ENCODE measurements at places on chromosomes 16 and 17.

DNA sequence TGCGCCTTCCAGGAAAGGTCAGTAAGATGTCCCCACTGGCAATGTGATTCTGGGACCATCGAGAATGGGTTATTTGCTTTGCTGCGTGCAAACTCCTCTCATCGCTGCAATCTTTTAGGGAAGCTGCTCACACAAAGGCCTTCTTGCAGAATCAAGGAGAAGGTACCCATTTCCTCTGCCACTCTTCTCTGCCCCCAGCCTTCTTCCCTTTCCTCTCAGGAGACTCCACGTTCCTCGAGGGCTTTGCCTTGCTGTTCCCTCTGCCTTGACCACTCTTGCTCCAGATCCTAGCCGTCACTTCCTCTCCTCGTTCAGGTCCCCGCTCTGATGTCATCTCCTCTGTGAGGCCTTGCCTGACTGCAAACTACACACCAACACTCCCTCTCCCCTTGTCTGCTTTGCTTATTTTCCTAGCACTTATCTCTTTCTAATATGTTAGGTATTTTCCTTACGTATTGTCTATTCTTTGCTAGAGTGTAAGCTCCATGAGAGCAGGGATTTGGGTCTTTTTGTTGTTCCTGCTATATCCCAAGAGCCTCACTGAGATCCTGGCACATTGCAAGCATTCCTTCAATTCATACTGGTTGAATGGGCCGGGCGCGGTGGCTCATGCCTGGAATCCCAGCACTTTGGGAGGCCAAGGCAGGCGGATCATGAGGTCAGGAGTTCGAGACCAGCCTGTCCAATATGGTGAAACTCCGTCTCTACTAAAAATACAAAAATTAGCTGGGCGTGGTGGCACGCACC is 5.3 kb upstream of the CRK start:
- DNase-seq = no peak

DNA sequence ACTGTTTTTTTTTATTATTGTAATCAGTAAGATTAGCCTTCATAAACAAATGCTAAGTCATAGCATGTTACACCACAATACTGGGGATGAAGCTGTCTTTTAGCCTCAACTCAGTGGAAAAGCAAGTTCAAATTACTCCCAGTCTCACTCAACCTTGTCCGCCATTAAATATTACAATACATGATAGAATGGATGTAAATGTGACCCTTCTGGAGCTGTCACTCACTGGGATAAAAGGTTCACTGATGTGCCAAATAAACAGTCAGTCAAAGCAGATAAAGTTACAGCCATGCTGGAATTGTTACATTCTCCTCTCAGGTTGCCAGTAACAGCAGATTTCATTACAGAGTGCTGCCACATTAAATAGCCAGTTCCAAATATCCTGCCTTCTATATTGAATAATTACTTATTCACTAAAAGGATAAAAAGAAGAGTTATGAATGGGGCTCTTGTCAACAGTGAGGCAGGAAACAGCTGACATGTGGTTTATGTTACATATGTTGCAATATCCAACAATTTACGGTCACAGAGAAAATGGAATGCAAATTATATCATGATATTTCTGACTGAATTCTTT is 53.4 kb downstream of the BRIP1 start:
- DNase-seq = peak; percentile 82

- no peak for DNase-seq
Observed at GRCh38 chr17:78659546-78659945, 82.3 kb upstream of the DNAH17 start.

- DNase-seq = no peak
Observed at GRCh38 chr16:20359997-20360396, 7.5 kb upstream of the UMOD start.

DNA sequence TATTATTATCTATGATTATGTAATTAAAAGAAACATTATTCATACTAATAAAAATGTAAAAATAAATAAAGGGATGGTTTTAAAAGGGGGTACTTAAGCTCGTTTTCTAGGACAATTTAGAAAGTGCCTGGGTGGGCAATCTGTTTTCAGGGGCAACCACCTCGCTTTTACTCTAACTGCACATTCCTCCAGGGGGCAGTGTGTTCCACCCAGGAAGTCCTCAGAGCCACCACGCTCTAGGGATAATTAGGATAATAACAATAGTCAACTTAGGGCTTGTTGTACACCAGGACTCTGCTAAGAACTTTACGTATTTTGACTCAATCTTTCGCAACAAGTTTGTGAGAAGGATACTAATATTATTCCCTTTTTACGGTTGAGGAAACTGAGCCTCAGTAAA is 396.7 kb upstream of the MAF start:
- DNase-seq = peak; percentile 32

DNA sequence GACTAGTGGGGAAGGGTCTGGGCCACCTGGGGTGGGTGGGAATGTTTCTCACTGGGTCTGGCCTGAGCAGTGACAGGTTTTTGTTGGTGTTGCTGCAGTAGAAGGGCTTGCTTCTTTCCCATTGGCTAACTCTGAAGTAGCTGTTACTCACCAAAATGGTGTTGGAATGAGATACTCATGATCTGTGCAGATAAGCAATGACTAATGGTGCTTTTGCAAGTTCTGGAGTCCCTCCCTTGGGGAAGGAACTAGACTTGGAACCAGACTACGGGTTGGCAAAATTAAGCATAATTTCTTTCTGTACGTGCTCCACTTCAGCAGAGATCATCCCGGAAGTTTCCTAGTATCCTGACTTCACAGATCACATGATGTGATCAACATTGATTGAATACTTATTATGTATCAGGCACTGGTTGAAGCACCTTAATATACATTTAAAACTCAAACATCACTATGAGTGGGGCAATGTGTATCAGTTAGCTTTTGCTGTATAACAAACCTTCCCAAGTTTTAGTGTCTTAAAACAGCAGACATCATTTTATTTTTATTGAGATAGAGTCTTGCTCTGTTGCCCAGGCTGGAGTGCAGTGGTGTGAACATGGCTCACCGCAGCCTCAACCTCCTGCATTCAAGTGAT is 30.1 kb downstream of the CHP2 start:
- peak; percentile 45 for DNase-seq

DNA sequence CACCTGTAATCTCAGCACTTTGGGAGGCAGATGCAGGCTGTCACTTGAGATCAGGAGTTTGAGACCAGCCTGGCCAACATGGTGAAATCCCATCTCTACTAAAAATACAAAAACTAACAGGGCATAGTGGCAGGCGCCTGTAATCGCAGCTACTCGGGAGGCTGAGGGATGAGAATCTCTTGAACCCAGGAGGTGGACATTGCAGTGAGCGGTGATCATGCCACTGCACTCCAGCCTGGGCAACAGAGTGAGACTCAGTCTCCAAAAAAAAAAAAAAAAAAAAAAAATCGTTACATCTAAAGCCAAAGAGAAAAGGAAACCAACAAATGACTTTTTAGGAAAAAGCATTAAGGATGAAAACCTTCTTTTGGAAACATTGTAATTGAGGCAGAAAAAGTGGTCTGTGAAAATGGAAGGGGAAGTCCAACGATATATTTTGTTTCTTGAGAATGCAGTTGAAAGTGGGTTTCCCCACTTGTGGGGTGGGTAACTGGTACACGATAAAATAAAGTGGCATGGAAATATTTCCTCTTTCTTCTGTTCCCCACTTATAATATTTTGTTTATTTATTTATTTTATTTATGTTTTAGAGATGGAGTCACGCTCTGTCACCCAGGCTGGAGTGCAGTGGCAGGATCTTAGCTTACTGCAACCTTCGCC is 2.6 kb downstream of the SNX29 start:
- no peak for DNase-seq

- no peak for DNase-seq
Observed at GRCh38 chr17:78892936-78893379, 10.0 kb downstream of the CEP295NL start.

GRCh38 chr17:69335058-69335457 is 8.1 kb upstream of the ABCA5 start:
- DNase-seq = peak; percentile 59

DNA sequence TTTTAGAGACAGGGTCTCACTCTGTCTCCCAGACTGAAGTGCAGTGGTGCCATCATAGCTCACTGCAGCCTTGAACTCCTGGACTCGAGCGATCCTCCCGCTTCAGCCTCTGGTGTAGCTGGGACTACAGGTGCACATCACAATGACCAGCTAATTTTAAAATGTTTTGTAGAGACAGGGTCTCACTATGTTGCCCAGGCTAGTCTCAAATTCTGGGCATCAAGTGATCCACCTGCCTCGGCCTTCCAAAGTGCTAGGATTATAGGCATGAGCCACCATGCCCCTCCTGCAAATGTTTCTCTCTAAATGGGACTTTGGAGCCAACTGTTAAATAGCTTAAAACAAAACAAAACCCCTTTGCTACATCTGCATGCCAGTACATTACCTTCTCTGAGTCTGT is 82.2 kb upstream of the BRD7 start:
- DNase-seq = no peak

DNA sequence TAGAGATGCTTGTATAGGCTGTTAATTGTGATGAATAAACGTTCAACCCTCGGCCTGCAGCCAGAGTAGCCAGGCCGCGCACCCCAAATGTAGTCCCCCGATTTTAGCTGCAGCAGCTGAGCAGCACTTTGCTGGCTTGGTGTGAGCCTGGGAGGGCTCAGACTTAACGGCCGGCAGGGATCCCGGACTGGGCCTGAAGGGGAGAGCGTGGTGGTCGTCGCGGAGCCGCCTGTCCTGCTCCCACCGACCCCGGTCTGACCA is 11.9 kb downstream of the ZNF629 start:
- DNase-seq = no peak

- no peak for DNase-seq
Observed at GRCh38 chr16:75099738-75100602, 16.6 kb downstream of the LDHD start.

DNA sequence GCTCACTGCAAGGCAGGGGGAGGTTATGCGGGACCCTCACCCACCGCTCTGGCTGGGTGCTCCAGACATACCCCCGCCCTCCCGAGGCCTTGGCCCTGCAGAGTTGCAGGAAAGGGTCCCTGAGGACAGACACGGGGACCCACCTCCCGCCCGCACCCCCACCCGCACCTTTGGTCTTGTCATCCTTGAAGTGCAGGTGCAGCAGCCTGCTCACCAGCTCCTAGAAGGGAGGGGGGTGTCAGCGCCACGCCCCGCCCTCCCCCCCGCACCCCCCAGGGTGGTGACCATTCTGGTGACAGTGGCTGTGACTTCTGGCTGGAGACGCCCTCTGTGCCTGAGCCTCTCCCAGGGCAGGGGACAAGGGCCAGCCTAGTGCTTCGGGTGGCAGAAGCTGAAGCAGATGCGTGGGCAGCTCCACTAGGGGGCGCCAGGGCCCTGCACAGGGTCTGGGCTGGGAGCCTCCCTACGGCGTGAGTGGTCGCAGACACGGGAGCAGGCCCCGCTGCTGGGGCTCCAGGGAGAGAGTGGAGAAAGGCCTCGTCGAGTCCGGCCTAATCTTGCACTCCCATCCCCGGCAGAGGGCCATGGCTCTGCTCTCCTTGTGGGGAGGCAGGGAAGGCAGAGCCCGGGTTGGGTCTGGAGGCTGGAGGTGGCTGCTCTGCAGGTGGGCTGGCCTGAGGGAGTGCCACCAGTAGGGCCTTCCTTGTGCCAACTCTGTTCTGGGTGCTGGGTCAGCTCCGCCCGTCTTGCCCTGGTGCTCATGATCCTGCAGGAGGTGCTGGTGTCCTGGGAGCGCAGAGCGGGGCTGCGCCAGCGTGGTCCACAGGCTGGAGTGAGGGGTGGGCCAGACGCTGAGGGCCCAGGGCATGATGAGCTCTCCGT is 2.7 kb downstream of the CENPX start:
- peak; percentile 36 for DNase-seq

All from iris pigment epithelial cell (primary cell).